ENCODE measurements at places on chromosomes 7 and 10.

GRCh38 chr7:135348493-135348892 lies 114.9 kb downstream of the STRA8 start:
- DNase-seq = no peak

- no peak for DNase-seq
These were observed 352.0 kb downstream of the PCLO start for GRCh38 chr7:82810558-82811259.

DNA sequence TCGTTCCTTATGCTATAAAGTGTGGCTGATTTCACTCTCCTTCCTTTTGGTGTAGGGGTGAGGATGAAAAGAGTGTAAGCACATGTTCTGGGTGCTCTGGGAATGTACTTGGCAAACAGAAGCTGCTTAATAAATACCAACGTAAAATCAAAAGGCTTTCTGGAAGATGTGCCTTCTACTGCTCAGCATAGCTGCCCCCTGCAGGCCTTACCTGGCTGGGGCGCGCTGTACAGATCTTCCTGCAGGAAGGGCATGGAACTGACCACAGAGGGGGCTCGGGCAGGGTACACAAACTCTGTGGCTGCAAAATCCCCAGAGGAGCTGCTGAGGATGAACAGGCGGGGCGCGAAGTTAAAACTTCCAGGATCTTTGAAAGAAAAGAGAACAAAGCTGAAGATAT lies 169.4 kb downstream of the SVIL start:
- DNase-seq = no peak

DNA sequence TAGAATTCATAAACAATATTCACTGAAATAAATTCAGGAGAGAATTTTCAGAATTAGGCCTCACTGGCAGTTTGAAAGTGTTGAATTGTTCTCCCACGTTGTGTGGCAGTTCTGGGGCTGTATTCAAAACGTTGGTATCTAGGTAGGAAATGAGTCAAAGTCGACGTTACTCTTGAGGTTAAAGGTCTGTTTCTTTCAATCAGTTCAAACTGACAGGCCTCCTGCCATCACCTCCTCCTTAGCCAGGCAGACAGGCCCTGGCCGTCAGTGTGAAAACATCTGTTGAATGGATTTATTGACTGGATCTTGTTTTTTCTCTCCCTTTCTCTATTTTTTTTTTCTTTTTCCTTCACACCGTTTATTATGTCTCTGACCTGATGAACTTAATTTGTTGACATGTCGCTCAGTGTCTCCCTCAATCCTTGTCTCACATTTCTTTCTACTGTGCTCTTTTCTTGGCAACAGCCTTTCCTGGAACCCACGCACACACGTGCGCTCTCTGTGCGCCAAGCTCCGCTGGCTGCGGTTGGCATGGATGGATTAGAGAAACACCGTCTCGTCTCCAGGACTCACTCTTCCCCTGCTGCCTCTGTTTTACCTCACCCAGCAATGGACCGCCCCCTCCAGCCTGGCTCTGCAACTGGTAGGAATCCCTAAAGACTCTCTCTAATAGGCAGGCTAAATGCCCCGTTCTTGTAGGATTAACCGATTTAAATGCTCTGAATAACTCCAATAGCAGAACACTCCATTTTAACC lies 231.7 kb downstream of the HDAC9 start:
- DNase-seq = no peak

DNA sequence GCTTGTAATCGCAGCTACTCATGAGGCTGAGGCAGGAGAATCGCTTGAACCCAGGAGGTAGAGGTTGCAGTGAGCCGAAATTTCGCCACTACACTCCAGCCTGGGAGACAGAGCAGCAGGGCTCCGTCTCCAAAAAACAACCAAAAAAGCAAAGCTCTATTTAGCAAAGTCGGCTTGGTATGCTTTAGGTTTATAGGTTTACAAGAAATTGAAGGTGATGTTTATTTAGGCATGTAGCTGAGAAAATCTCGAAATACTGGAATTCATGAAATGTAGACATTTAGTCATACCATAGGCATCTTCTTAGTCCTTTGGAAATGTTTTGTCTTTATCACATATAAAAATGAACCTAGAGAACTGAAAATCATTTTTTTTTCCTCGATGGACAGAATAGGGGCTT lies 453.8 kb upstream of the ANKRD30A start:
- DNase-seq = no peak

- no peak for DNase-seq
These were observed 1.3 kb downstream of the FGFR2 start for GRCh38 chr10:121596689-121597503.

DNA sequence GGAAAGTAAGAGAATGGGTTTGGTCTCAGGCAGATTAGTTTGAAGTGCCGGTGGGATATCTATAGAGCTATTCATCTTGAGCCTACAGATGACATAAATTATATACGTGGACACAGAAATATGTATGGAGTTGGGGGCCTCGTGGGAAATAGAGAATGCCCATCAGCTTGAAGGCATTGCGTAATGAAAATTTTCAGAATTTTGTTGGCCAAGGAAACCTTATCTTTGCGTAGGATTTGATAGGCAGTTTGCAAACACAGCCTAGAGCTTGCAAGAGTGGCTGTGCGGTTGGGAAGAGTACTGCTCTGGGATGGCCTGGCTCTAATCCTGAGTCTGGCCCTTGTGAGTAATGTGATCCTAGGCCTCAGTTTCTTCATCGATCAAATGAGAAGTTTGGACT lies 32.3 kb downstream of the MCM10 start:
- no peak for DNase-seq

GRCh38 chr7:48628793-48629349 lies 295.5 kb upstream of the CDC14C start:
- no peak for DNase-seq

GRCh38 chr7:101671371-101672356 lies 42.6 kb upstream of the MYL10 start:
- no peak for DNase-seq

DNA sequence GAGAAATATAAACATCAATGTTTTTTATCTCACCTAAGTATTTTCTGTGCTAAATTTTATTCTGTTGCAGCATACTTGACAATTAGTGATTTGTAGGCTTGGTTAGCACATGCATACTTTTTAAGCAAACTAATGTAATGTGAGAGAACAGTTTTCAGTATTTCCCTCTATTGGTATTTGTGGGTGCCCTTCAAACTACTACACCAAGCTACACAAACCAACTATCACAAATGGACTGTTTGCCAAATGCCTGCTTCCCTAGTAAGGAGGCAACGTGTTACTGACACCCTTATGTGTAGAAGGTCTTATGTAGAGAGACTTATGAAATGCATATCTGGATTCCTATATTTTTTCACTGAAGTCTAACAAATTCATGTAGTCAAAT lies 98.4 kb upstream of the FZD1 start:
- DNase-seq = no peak

DNA sequence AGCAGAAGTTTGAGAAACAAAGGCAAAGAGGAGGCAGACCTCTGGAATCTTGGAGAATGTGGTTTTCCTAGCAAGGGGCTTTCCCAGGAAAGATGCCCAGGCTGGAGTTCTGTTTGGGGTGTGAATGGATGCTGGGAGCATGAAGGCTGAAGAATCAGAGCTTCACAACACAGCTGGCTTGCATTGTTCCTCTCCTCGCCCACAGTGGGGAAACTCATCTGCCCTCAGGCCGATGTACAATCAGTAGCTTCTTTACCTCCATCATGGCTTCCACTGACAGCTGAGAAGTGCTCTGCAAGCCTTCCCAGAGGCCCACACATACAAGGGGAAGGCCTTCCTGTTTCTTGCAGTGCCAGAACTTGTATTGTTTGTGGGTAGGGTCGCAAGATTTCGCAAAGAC lies 90.8 kb upstream of the HECTD2 start:
- DNase-seq = no peak

- no peak for DNase-seq
These were observed 1088.3 kb upstream of the SORCS1 start for GRCh38 chr10:108252771-108253170.

GRCh38 chr7:116948934-116949333 lies 4.4 kb upstream of the ST7 start:
- no peak for DNase-seq

DNA sequence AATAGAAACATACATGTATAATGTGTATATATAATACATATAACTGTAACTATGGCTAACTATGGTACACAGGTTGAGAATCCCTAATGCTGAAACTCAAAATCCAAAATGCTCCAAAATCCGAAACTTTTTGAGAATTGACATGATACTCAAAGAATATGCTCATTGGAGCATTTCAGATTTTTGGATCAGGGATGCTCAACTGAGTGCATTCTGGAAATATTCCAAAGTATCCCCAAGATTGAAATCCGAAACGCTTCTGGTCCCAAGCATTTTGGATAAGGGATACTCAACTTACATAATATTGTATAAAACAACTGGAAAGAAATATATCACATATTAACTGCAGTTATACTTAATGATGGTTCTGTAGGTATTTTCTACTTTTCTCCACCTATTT lies 94.2 kb upstream of the ASAH2 start:
- no peak for DNase-seq

DNA sequence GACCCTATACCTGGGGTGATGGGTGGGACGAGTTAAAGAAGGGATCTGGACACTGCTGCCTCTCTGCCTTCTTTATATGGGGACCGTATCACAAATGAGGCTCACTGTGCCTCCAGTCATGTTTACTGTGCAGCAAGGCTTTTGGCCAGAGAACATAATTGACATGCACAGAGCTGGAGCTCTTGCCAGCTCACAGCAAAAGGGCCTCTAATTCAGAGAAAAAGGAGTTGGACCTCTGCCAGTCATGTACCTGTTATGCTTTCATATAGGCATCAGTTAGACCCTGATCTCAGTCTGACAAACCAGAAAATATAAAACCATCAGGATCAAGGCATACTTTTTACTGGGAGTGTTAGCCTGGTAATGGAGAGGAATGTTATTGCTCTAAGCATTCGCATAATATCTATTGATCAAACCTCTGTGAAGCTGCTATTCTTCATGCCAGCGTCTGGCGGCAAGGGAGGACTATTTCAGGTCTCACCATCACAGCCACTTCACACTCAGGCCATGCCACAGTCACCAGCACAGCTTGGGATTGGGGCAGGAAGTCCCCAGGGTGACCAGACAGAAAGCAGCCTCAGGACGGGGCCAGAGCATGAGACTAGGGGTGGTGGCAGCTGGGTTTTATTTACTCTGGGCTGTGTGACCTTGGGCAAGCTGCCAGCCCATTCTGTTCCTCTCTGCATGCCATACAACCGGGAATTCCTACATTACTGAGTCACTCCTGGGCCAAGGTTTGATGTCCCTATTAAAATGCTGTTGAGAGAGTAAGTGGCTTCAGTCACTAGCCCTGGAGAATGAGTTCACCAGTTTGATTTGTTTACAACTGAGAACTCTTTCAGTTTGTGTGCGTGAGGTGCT lies 90.1 kb downstream of the NPSR1 start:
- no peak for DNase-seq

GRCh38 chr10:15445006-15445390 lies 73.9 kb upstream of the FAM171A1 start:
- no peak for DNase-seq

GRCh38 chr10:65993451-65993850 lies 932.4 kb upstream of the LRRTM3 start:
- no peak for DNase-seq

GRCh38 chr10:26909753-26910152 lies 49.0 kb upstream of the ABI1 start:
- DNase-seq = no peak

GRCh38 chr7:35370687-35371086 lies 116.8 kb upstream of the TBX20 start:
- no peak for DNase-seq

DNA sequence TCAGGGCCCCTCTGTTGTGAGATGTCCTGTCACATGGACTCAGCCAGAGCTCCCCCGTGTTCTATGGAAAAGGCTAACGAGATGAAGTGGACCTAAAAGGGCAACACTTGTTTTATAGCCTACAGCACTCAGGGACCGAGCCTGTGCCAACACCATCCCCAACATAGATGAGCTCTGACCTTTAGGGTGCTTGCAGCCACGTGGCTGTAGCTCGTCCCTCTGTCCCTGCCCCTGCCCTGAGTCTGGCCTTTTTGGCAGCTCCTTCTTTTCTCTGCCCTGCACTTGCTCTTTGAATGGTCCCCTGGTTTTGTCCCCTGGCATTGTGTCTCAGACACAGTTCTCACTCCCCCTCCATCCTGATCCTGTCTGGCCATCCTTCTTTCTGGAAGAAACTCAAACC lies 81.2 kb upstream of the GDF10 start:
- DNase-seq = no peak

DNA sequence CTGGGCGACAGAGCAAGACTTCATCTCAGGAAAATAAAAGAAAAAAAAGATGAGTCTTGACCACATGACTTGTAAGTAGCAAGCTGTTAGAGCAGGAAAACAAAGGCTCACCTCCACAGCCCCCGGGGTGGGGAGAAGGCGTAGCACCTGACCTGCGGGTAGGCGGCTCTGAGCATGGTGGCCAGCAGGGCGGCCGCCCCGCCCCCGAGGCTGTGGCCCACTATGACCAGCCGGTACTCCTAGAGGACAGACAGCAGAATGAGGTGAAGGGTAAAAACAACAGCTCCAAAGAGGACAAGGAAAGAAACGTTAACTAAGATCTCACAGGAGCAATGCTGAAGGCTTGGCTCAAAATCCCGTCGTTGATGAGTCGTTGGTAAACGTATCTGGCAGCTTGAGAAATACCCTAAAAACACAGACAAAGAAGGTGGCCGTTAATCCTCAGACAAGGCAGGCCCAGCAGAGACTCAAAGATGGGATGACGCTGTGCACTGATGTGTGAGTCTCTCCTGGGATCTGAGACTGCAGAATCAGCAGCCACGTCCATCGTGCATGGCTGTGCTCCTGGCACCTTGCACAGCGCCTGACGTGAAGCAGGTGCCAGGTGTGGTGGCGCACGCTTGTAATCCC lies 31.1 kb downstream of the DAGLB start:
- no peak for DNase-seq

- no peak for DNase-seq
These were observed 149.6 kb upstream of the SEMA3E start for GRCh38 chr7:83798489-83798888.

GRCh38 chr7:73437621-73438416 lies 4.2 kb downstream of the FZD9 start:
- DNase-seq = no peak

DNA sequence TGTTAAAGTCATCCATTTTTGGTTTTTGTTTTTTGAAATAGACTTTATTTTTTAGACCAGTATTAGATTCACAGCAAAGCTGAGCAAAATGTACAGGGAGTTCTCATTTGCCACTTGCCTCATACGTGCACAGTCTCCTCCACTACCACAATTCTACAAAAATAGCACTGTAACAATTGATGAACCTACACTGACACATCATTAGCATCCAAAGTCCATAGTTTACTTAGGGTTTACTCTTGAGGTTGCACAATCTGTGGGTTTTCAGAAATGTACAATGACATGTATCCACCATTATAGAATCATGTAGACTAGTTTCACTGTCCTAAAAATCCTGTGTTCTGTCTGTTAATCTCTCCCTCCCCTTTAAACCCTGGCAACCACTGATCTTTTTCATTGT lies 125.8 kb upstream of the PDSS1 start:
- no peak for DNase-seq

Measured in stimulated activated CD8-positive, alpha-beta memory T cell treated with anti-CD3 and anti-CD28 coated beads, Interleukin-15, amount 100 ng/mL, for 48 hours (primary cell).